ENCODE measurements at places on chromosomes 16 and 17.

DNA sequence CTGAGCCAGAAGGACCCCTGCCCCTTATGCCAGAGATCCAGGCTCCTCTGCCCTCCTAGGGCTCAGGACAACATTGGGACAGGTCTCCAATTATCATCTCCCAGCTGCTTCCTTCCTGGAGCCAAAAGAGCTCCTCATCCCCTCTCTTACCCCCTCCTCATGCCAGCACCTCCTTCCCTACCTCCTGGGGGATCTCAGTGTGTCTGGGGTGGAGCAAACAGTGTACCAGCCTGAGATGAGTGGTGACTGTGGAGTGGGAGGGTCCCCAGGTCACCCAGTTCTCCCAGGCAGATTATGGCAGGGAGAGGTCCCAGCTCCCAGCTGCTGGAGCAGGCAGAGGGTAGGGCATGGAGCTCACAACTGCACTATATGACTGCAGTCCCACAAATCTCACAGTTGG lies 23.7 kb downstream of the SRCIN1 start:
- no peak for DNase-seq

- DNase-seq, result no peak
Measured at GRCh38 chr17:40538019-40538935, 27.0 kb downstream of the CCR7 start.

GRCh38 chr17:44636562-44636961 lies 19.7 kb upstream of the MEIOC start:
- DNase-seq, result peak; percentile 55

DNA sequence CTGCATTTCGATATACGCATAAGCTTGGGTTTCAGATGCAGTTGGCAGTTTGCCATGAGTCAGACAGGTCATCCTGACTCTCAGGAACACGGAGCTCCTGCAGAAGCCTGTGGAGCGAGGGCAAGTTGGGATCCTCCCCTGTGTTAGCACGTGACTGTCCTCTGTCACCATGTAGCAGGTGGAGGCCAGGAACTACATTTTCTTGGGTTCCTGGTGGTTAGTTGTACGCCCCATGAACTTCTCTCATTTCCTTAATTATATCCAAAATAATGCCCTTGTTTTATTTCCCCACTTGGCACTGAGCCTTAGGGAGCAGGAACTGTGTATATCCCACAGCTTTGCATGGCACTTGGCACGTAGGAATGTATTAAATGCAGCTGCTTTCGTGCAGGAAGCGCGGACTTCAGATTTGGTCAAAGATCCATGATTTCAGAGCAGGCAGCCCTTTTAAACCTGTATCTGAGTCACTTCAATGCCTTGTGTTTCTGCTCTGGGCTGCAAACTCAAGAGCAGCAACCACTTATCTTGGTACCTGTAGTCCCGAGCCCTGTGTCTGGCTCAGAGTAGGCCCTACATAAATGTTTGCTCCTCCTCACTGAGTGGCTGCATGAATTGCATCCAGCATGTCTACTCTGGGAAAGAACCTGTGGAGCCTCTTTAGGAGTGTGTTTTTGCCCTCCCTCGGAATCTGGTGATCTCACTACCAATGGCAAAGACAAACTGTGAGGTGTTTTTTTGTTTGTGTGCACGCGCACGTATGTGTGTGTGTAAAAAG lies 428.4 kb downstream of the MAF start:
- no peak for DNase-seq

DNA sequence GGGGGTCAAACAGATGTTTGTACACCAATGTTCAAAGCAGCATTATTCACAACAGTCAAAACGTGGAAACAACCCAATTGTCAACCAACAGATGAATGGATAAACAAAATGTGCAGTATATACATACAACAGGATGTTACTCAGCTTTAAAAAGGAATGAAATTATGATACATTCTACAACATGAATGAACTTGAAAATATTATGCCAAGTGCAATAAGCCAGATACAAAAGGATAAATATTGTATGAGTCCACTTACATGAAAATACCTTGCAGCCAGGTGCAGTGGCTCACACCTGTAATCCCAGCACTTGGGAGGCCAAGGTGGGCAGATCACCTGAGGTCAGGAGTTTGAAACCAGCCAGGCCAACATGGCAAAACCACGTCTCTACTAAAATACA lies 39.9 kb downstream of the UBE2G1 start:
- DNase-seq, result no peak

DNA sequence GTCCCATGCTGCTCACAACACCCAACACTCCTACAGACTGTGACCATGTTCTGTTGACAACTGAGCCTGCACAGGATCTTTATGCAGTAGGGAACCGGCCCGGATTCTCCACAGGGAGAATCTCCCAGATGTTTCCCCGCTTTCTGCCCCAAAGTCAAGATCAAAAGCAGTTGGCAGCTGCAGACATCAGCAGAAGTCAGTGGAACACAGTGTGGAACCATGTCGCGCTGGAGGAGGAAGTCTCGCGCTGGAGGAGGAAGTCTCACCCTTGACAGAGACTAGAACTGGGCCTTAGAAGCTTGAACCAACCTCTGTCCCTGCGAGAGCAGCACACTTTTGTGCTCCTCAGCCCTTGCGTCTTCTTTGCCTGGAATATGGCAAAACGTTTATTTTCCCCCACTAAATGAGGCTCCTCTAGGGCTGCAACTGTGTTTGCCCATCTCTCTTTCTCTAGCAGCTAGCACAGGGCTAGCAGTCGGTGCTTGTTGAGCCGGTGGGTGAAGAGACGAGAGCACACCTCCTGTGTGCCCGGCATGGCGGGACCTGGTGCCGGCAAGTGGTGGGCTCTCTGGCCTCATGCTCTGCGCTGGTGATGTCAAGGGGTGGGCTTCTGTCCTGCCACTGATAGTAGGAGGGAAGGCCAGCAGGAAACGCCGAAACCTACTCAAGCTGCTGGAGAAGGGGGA lies 2.1 kb upstream of the MRC2 start:
- DNase-seq, result no peak

DNA sequence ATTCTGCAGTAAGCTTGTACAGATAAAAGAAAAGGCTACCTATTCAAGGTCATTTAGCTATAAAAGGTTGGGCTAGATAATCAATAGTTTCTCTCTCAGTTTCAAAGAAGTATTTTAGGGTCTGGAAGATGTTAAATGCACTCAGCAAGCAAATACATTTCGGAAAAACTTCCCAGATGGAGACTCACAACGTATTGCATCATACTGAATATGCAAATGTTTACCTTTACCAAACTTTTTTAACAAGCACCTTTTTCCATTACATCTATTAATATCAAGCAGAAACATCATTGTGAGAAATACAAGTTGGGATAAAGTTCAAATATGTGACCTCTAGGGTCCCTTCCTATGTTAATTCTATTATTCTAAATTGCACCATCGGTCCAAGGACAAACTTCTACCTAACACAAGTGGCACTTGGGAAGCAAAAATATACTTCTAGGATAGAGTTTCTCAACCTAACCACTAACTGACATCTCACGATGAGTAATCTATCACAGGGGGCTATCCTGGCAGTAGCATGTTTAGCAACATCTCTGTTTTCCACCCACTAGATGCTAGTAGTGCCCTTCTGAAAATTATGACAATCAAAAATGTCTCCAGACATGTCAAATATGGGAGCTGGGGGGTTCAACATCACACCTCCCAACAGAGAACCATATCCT lies 14.5 kb downstream of the KANSL1 start:
- DNase-seq, result no peak

DNA sequence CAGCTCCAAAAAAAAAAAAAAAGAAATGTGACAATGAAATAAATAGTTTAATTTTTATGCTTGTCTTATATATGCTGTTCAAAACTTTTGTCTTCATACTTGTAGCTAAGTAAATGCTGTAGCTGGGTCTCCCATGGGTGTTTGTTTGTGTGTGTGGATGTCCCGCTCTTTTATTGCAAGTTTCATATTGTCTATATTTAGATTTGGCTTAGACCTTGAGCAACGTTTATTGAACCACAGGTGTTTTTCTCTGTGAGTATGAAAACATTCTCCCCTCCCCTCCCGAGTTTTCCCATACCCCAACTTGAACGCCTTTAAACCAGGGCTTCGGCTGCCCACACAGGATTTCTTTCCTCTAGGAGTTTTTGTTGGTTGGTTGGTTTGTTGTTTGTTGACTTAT lies 45.2 kb downstream of the MFSD11 start:
- DNase-seq, result no peak

Measured in T47D (cell line).